ENCODE measurements at places on chromosomes 4 and X.
A peak's percentile ranks its signal among the peaks of the same experiment; 100 is the strongest.

DNA sequence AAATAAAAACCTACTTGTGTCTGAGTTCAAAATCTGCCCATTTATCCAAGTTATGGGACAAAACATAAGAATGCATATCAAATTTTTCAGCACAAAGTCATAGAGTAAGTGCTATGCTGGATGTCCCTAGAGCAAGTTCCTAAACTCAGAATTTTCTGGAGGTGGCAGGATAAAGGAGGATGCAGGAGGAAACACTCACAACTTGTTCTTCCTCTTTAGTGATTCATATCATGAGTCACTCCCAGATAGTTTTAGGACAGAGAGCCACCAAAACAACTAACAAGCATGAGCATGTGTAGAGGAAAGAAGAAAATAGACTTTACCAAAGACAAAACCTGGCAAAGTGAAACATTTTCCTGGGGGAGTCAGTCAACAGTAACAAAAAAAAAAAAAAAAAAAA, 302.7 kb downstream of the KCTD8 start:
- DNase-seq = no peak

DNA sequence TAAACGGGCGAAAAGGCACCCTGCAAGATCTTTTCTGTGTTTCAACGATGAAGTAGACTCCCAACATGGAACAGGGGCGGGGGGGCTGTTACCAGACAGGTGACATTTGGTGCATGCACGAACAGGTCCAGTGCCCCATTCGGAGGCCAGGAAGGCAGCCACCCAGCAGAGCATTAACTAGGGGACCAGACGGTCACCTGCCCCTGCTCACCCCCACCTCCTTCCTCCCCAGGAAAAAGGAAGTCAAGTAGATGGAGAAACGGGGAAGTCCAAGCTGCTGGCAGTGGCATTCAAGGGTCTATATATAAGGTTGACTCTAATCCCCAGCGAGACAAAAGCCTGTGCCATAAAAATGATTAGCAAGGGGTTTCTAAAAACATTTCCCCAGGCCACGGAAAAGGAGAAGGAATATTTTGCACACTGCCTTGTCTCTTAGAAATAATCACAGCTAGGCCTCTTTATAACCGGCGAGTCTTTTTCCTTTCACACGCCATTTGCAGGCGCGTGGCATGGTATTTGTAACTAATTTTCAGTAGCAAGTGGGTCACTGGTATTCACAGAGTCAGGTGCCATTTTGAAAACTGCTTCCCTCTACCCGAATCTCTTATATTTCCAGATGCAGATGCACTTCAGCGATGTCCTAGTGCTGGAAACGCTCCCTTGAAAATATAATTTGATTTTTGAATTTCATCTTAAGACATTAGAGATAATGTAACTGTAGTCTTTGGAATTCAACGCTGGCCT, 1.2 kb upstream of the TMSB4X start:
- DNase-seq = no peak

DNA sequence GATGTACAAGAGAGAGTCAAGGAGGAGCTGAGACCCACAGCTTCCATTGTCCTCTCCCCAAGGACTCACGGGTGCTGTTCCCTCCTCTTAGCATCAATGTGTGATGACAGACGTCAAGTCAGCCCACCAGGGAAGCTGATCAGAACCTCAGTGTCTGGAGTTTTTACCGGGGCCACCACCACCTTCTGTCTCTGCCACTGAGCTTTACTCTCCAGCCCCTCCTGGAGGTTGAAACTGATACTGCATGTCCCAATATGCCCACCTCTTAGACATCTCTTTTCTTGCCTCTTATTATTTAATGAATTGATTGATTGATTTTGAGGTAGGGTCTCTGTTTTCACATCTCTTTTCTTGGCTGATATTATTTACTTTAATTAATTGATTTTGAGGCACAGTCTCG, 10.3 kb upstream of the AKAP17A start:
- DNase-seq = peak; percentile 56

GRCh38 chr4:143721317-143721716, 20.8 kb upstream of the FREM3 start:
- DNase-seq = no peak

DNA sequence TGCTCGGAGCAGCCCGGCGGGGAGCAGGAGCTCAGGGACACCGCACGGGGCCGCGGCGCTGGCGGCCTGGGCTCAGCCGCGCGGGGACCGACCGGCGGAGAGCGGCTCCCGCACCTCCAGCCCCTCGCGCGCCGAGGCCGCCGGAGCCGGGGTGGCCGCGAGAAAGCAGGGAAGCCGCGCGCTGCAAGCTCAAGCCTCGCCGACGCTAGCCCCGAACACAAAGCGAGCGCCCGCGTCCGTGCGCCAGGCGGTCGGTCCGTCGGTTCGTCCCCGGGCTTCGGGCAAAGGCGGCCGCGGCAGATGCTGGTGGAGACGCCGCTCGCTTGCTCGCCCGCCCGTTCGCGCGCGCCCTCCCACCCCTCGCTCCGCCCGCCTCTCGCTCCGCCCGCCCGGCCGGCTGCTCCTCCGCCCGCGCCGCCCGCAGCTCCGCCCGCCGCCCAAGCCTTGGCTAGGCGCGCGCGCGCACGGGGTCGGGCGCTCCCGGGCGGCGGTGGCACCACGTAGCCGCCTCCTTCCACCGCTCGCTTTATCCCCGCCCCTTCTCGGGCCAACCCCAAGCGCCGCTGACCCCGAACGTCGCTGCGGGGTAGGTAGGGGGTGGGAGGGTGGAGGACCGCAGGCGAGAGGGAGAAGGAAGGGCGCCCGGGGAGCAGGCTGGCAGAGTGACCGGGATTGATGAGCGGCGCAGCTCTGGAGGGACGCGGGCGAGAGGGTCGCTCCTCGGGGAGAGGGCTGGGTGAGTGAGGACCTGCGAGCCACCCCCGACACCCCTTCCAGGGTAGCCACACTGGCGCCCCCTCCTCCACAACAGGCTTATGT, at the start of gene TSPAN5:
Gene TSPAN5, minus strand, starts transcription at position 325 of the 819 bp plus-strand sequence.
- DNase-seq = peak; percentile 84

DNA sequence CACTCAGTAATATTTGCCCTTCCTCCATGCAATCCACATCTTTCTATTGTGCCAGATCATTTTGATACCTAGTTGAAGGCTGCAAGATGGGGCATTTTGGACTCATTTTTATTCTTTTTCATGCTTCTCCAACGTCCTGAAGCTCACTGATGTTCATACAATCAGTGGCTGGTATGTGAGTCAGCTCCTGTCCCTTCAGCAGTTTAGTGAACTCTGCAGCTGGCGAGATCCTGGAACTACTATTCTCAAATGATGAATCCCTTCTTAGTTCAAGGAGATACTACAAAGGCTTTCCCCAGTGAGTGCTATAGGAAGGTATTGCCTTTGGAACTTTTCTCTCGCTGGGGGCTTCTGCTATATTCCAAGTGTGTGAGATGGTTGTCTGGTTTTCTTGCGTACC, 9.6 kb upstream of the CCDC149 start:
- DNase-seq = no peak

GRCh38 chr4:120829113-120829831, 93.3 kb downstream of the PRDM5 start:
- no peak for DNase-seq

DNA sequence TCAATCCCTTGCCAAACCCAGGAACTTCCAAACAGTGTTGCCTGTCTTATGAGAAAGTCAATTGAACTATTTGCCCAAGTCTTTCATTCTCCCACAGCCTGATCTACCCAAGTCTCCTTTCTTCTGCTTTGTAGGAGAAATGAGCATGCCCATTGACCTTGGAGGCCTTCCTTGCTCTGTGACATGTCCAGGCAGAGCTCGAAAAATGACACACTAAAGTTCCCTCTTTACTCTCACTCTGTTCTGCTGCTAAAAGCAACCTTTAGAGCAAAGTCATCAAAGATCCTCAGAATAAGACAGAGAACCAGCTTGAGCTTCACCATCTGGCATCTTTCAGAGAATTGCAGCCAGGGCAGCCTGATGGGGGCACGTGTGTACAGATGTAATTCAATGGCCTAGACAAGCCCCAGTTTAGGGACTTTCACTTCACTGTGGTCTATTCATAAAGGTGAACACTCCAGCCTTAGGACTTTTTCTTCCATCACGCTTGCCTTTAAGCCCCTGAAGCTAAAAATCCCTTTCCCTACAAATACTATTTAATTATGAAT, 136.4 kb downstream of the AMELX start:
- no peak for DNase-seq

DNA sequence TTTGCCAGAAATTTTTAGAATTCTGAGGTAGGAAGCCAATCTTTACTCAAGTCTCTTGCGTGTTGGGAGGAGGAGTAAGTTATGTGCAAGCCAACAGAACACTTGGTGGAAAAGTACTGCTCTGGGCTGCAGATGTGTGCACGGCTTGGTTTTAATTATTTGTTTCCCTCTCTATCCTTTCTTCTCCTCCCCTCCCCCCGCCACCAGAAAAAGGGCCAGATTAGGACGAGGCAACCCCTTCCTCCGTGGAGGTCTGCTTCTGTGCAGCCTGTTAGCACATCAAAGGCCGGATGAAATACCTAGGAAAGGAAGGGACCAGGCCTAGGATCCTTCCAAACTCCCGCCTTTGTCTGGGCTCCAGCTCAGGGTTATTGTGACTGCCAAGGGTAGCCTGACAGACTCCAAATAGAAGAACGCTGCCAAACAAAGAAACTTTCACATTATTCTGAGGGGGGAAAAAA, 1.0 kb upstream of the PGRMC1 start:
- DNase-seq = peak; percentile 46

GRCh38 chr4:139247700-139248238, 32.3 kb downstream of the MGARP start:
- no peak for DNase-seq

- DNase-seq = no peak
Observed at GRCh38 chr4:102596532-102596931, 95.4 kb downstream of the NFKB1 start.

GRCh38 chrX:133586443-133586842, 171.2 kb upstream of the GPC4 start:
- DNase-seq = no peak

DNA sequence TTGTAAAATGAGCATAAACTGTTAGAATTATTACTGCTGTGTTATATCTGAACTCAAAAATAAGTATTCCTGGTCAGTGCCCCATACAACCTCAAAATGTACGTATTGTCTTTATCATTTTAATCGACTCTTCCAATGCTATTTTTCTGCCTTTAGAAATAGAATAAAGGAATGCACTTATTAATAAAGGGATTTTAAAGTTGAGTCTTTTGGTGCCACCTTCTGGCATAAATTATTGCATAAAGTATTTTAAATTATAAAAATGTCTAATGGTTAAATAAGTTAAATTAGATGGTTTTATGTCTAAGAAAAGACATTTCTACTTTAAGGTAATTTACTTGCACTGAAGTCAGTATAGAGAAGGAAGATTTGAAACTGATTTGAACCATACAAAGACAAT, 424.0 kb upstream of the NDST4 start:
- no peak for DNase-seq

GRCh38 chrX:928606-929005, 283.8 kb downstream of the CRLF2 start:
- no peak for DNase-seq

DNA sequence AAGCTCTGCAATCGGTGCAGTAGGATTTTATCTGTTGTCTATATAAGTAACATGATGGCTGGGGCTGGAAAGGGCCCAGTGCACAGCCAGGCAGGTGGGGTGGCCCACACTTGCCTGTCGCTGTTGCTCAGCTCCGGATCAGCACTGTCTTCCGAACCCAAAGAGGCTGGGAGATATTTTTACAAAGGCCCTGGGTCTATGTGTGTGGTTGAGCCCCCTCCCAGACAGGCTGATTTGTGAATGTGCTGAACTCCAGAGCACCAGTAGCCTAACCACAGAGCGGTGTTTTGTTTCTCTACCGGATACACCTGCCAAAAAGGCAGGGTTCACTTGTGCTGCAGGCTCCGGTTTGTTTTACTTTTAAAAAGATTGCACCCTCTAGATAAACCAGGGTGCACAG, 33.5 kb upstream of the CHRNA9 start:
- no peak for DNase-seq

DNA sequence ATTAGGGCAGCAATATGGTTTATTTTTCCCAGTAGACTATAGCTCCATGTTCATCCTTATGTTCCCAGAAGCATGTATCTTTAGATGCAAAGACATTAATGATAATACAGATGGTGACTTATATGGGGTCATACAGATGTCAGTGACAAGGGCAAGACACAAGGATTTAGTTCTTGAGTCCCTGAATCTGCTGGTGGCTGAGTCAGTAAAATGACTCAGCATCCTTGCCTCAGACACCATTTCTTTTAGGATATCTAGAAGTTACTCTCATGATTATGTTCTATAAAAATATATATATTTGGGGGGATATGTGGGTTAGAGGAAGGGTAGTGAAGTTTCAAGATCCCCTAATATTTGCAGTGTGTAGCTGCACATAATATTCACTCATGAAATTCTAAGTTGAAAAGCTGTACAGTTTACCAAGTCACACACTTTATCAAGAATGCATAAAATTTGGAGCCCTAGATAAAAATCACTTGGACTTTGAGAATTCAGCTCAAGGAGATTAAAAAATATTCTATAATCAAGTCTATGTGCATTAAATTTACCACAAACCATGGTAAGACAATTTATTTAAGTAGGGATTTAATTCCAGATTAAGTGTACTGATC, 101.9 kb downstream of the LNX1 start:
- DNase-seq = no peak

DNA sequence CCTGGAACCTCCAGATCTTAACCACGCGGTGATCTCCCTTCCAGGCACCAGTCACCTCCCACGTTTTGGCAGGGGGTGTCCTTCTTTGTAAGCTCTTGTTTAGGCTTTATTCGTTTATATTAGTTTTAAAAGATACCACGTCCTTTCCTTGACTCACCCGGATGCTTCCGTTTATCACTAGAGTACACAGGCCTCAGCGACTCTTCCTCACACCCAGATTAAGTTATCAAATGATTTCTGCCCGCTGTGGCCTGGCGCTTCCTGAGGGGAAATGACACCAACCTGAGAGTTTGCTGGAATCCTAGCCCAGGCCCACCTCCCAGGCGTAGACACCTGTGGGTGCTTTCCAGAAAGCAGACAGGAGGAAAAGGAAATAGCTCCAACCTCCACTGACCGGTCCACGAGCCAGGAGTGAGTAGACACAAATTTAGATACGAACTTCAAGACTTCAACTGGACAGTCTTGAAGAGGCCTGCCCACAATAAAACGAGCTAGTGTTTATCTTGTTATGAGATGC, 756 bp upstream of the ADAMTS3 start:
- DNase-seq = no peak

DNA sequence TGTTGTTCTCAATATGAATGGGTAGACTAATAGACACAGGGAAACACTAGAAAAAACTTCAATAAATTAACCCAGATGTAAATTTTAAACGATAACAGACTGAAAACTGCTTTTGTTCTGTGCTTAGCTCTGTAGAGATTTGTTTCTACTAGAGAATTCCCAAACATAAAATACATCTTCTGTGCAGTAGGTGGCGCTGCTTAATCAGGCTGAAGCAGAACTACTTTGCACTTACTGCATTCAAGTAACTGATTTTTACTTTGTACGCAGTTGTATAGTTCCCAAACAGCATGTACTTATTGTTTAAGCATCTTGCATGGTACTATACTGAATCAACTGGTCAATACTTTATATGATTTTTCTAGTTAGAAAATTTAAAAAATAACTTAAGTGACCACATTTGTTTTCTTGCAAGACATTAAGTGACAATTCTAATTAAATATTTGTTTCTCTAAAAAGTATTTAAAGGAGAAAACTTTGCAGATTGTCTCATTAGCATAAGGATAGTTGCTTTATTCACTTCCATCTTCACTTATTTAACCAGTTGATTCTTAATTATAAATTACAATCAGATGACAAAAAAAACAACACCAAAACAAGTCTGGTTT, 490.6 kb downstream of the IL15 start:
- peak; percentile 31 for DNase-seq

All from H9 (cell line).